ENCODE measurements at places on chromosomes 12 and 14. TPM values are rescaled to one million over a fixed set of nuclear protein-coding genes. Genes with fewer than 3 reads are reported as not detected.

The DAZAP2 gene
- 131 TPM for total RNA-seq

DNA sequence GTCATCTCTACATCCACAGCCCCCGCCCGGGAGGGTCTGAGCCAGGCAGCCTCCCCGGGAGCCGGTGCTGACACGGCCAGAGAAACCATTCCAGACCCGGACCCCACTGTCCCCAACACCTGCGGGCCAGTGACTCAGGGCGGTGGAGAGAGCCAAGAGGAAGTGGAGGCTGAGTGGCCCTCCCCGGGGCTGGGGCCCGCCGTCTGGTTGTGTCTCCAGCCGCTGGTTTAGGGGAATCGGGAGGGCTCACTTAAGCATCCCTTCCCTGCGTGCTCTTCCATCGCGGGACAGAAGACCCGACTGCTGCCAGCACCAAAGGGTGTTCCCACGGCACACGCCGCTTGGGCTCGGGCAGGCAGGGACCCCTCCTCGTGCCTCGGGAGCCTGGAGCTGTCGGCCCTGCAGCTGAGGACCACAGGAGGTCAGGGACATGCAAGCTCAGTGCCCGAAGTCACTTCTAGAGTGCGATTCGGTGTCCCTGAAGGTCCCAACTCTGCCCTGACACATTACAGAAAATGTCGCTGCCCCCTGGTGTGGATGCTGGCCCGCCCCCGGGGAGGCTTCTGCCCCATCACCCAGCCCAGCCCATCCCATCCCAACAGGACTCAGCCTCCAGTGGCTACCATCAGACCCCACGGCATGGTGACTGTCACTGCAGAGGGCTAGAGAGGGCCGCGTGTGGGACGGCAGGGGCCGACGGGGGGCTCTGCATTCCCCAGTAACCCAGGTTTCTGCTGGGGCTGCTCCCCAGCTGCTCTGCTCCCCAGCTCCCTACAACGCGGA is 50.8 kb downstream of the GALNT9 start:
- no peak for DNase-seq

The FOXA1 gene
- total RNA-seq, result not detected

GRCh38 chr12:96392397-96392796 is 7.8 kb downstream of the CDK17 start:
- no peak for DNase-seq

DNA sequence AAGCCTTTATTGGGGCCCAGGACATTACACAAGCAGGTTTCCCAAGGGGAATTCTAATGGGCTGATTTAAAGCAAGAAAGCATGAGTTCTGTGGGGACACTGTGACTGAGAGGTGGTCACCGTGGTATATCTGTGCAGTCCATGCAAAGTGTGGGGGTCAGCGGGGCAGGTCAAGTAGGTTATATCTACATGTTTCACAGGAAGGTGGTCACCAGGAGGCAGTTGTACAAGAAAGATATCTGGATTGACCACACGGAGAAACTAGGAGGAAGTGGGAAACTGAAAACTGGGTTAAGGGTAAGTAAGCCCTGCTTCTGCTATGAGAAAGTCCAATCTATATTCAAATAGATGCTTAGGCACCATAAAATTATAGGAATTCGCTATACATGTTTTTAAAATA is 77.8 kb upstream of the CNOT2 start:
- DNase-seq, result no peak

GRCh38 chr14:99744873-99745224 is 48.4 kb upstream of the EML1 start:
- DNase-seq, result no peak

The SLC6A13 gene
- total RNA-seq, result not detected

GRCh38 chr12:26428420-26428819 is 233.0 kb downstream of the SSPN start:
- no peak for DNase-seq

DNA sequence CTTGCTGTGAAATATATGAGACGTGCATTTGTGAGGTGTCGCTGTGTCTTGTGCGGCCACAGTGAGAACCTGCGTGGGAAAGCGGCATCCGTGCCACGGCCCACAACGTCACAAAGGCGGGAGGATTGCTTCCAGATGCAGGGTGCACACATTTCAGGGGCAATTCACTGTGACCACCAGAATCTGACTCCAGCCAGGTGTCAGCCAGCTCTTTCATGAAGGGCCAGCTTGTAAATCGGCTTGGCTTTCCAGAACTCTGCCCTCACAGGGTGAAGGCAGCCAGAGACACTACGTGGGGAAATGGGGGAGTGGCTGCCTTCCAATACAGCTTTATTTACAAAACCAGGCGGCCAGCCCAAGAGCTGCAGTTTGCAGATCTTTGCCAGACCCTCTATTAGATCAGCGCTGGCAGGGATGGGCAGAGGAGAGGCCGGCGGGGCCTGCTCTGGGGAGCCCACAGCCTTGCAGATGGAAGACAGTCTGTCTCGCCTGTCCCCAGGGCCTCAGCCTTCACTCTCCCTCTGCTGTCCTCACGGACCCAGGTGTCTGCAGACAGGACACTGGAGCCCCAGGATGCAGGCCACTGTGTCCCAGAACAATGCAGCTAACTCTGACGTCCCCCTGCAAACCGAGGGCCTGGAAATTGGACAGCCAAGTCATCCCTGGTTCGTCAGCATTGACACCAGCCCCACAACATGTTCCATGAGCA is 53.5 kb downstream of the ADGRD1 start:
- no peak for DNase-seq

DNA sequence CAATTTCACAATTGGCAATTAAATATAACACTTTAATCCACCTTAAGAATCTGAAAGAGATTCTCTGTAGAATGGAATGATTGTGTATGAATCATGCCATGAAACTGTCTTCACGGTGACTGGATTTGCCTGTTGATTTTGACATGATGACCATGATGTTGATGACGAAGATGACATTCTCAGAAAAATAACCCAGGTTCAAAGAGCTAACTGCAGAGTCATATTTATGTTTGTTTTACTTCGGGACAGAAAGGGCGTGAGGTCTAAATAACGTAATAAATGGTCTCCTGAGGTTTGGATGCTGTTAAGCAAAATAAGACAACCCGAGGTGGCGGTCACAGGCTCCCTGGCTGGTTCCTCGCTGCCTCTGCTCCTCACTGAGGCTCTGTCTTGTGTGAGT is 532.0 kb downstream of the TMEM121 start:
- no peak for DNase-seq

DNA sequence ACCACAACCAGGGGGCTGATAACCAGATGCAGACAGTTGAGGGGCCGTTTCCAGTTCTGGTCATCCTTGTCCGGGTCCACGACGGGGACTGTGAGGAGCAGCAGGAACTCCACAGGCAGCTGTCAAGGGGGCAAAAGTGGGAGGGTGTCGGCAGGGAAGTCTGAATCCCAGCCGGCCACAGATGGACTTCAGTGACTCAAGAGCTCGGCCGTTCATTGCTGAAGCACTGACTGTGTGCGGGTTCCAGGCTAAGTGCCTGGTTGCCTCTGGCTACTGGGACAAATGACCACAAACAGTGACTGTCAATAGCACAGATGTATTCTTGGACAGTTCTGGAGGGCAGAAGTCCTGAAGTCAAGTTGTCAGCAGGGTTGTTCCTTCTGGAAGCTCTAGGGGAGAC is 19.6 kb downstream of the SLC8B1 start:
- DNase-seq, result no peak

GRCh38 chr14:22448905-22449599 is 140.0 kb downstream of the DAD1 start:
- peak; percentile 73 for DNase-seq

The PRR4 gene
- total RNA-seq, result not detected

The KRT74 gene
- total RNA-seq, result not detected

GRCh38 chr12:49706351-49707127 is 666 bp downstream of the FMNL3 start:
- peak; percentile 48 for DNase-seq

DNA sequence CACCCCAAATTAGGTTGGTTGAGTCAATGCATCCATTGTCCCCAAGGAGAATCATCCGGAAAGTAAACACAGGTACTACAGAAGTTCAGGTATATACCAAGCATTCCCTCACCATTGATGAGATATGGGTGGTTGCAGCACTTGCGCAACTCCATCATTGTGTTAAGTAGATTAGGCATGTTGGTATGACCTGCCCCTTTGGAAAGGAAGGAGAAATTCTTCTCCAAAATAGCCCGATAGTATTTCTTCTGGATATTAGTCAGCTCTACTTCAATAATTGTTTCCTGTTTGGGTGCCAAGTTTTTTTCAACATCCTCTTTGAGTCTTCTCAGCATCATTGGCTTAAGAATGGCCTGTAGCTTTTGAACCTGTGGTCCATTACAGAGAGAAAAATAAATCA is 21.3 kb upstream of the SUPT16H start:
- DNase-seq, result no peak

The EML1 gene
- not detected for total RNA-seq

DNA sequence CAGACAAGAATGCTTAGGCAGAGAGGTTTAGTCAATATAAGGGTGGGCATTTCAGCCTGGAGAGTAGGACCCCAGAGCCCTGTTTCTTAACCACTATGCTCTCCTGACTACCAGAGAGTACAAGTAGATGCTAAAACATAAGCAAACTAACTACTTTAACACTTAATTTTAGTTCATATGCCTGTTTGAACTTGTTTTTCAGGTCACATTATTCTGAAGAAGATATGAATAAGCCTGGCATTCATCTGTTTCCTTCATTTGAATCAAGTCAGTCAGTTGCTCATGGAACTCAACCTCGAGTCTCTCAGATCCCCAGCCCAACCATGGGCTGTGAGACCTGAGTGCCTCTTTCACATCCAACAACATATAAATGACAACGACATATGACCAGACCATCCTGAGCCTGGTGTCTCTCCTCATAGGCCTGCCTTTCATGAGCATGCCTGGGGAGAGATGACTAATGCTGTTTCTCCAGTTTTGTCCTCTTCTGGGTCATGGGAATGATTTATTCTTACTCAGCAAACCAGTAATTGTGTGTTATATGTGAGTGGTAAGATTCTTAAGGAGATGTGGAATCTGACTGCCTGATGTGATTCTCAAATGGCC is 251.1 kb upstream of the BTG1 start:
- DNase-seq, result no peak

DNA sequence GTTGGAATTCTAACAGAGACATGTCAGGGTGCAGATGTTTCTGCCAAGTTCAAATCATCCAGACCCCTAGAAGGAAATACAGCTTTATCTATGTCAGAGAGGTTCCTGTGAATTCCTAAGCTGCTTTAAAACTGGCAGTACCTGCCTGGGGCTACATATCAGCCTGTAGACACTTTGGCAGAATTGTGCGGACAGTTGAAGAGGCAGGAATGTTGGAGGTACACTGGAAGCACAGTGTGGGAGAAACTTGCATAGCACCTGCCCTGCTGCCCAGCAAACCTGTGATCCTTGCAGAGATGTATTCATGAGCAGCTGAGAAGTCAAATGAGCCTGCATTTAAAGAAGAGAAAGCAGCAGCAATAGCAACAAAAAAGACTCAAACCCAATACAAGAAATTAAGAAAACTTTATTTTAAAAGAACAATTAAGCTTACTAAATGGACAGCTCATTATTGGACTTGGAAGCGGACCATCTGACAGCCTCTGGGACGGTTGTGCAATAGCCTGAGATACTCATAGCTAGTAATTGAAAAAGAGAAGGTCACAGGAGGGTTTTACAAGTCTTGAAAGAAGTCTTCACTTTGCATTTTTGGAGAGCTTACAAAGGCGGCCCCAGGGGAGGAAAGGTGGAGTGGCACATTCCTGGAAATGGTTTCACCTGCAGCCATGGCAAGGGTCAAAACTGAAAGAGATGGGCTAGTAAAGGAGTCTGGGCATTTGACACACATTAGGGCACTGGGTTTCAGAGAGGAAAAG is 280.9 kb upstream of the FLRT2 start:
- no peak for DNase-seq

GRCh38 chr12:122547330-122547729 is 20.3 kb downstream of the KNTC1 start:
- no peak for DNase-seq

DNA sequence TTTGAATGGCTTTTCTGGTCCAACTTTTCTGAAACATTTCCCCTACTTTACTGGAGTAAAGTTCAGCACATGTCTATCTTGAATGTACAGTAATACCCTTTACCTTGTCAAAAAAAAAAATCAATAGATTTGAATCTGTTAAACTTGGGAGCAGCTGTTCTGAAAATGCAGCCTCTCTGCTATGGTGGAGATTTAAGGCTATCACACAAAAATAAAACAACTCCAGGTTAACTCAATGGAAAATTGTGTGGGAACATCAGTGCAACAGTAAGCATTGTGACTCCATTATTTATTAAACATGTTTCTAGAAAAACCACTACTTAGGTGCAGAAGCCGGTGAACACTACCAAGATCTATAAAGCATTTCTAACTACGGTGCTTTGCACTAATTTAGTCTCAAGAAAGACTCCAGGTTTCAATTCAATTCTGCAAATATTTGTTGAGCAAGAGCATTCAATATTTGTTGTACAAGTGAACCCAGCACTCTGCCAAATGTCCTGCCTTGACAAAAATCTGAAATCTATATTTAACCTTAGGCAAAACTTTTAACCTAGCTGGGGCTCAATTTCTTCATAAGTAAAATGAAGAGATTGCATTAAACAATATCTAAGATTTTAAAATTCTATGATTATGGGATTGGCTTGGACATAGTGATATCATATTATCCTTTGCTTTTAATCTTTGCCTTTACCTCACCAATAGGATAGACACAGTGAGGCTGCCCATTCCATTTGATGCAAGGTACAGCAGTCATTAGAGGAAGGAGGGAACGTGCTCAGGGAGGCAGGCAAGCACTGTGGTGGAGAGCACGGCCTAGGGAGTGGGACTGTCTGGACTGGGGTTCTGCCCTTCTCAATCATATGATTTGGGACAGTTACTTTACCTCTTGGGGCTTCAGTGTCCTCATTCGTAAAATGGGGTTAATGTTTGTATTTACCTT is 155.2 kb downstream of the KITLG start:
- DNase-seq, result no peak

The PEX5 gene
- total RNA-seq, result 99.9 TPM

GRCh38 chr12:880656-881055 is 68.8 kb downstream of the RAD52 start:
- no peak for DNase-seq

GRCh38 chr12:92136965-92137721 is 8.5 kb downstream of the BTG1 start:
- DNase-seq, result peak; percentile 38

The CAPZA3 gene
- total RNA-seq, result not detected

- DNase-seq, result no peak
Observed at GRCh38 chr12:4412465-4412864, 33.0 kb upstream of the FGF23 start.
